ENCODE measurements at places on chromosomes 1 and 21.

DNA sequence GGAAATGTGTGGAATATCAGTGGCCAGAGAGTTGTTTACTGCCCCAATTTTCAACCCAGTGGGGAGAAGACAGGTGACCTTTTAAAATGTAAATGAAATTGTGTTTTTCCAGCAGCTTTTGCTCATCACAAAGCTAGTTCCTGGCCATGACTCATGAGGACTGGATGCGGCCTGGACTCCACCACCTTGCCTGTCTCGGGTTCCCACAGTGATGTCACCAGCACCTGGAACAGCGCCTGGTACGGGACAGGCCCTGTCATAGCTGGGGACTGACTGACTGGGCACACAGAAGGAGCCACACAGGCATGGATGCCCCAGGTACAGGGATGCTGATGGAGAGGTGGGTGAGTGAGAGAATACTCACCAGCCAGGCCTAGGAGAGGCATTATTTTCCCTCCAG, 277.1 kb downstream of the AJAP1 start:
- no peak for DNase-seq

DNA sequence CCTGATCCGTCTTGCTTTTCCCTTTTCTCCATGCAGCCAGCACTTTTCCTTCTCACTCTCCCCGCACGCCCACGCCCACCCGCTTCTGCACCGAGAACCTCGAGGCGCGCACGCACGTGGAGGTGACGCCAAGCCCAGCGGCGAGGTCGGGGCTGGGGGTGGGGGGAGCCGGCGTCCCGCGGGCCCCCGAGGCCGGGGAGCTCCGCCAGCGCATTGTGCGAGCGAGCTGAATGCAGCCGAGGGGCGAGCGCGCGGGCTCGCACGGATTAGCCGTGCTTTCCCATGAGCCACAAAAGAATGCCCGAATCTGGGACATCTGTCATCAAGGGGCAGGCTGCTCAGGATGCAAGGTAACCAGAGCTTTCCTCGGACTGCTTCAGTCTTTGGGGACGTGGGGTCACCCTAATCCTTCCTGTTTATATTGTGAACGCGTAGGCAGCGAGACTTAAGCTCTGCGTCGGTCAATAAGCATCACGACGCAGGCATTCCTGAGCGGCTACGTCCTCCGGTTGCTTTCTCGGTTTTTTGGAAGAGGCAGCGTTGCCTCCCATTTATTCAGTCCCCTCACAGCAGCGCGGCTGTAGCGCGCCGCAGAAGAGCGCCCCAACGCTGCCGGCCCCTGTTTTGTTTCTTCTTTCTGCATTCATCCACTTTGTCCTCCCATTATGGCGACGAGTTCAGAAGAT, 67.3 kb upstream of the AKT3 start:
- no peak for DNase-seq

- no peak for DNase-seq
Measured at GRCh38 chr1:159646687-159647086, 59.1 kb downstream of the APCS start.

GRCh38 chr1:154384650-154385489, 20.3 kb upstream of the IL6R start:
- DNase-seq: no peak

DNA sequence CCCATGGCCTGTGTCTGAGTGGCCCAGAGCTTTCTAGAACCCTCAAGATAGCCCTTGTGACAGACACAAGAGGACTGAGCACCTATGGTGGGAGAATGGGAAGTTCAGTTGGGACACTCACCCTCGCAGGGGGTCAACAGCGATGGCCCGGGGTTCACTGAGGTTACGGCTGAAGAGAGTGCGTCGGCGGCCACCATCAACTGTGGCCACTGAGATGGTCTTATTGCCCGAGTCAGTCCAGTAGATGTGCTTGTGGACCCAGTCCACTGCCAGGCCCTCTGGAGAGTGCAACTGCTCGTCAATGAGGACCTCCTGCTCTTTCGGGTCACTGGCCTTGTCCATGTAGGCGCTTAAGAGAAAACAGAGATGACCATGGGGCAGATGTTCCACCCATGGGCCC, 25.7 kb upstream of the MAGOH start:
- no peak for DNase-seq

- DNase-seq: no peak
Measured at GRCh38 chr1:232968391-232968790, 18.0 kb downstream of the NTPCR start.

GRCh38 chr1:85313888-85314696, 37.7 kb upstream of the BCL10 start:
- no peak for DNase-seq
